ENCODE measurements at places on chromosomes 4 and X.

DNA sequence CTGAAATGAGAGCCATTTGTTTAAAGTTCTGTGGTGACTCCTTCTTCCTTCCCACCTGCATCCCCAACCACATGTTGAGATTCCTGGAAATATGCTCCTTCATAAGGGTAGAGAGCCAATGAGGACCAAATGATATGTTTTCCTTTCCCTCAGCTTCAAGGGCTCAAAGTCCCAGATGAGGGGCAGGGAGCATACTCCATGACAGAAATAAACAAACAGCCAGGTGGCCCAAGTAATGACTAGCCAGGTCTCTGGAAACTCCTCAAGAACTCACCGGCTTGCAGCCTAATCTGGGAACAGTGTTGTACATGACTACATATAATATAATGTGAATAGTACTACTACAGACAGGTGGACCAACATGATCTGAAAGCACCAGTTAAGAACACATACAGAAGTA lies 392.3 kb downstream of the PACRGL start:
- no peak for DNase-seq

GRCh38 chr4:115187136-115187535 lies 73.7 kb upstream of the NDST4 start:
- peak; percentile 9 for DNase-seq

DNA sequence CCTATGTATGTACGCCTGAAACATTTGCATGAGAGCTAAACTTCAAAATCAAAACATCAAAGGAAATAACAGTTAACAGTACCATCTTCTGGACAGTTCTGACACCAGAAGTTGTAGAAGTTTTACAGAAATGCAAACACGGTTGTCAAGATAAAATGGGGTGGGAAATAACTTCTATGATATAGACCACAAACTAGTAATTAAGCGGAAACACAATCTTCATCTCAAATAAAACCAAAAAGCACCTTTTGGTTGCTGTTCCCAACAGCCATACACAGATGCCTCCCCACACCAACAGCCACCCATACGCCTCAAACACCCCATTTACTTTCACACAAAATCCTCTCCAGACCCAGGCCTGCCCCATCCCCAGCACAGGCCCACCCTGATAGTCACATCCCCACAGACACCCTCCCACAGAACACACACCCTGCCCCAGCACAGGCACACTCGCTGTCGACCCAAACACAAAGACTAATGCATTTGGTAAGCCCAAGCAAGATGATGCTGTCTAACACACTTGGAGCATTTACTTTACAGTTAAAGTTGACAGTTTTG lies 64.3 kb downstream of the TAPT1 start:
- DNase-seq, result no peak

- no peak for DNase-seq
Measured at GRCh38 chr4:29002151-29002550, 1718.0 kb upstream of the PCDH7 start.
